ENCODE measurements at places on chromosomes 3 and 15.

- DNase-seq = peak; percentile 28
These were observed 1.3 kb downstream of the CAV3 start for GRCh38 chr3:8734908-8735307.

DNA sequence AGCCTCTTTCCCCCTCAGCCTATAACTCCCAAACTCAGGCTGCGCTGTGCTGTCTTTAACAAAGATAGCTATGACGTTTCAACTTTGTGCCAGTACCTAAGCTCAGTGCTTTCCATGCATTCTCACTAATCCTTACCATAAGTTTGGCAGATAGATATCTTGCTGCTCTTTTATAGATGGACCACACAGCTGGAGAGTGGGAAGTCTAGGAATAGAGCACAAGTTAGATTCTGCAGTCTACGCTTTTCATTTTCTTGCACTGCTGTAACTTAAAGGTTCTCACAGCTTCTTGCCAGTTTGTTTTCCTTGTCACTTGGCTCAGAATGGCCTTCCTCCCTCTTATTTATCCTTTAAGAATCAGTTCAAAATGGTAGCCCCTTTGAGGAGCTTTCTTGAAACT lies 468.8 kb downstream of the CNTN4 start:
- no peak for DNase-seq

GRCh38 chr3:31091748-31092147 lies 197.3 kb upstream of the GADL1 start:
- no peak for DNase-seq

DNA sequence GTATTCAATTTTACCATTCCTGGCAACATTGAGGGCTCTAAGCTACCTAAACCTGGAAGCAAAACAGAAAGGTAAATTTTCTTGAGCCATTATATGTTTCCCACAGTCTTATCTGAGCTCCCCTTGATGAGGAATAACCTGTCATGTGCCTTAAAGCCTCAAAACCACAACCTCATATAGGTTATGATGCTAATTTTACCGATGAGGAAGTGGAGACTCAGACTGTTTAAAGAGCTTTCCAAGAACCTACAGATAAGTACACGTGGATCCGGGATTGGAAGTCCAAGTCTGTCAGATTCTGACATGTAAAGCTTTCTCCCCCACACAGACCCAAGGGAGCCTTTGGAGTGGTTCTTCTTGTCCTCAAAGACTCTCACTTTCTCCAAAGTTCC lies 140.5 kb downstream of the SEMA6D start:
- no peak for DNase-seq

DNA sequence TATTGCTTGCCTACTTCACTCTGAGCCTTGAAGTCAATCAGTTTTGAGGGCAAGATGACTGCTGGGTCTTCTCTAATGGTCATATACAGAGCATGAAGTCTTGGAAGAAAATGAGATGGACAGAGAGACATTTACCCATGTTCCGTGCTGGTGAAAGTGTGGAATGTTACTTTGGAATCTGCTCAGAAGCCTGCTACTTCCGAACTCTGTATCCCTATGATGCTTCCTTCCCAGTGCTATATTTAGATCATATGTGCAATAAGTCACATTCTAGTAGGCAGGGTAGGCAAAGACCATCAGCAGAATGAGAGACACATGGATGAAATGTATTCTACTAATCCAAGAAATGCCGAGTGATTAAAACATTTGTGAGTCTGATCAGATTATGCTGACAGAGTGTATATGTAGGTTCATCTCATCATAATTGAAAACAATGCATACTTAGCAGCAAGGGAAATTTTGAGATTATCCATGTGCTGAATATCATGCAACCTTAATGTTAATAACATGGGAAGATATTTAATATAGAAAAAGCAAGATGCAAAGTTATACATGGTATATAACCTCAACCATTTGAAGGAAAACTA lies 60.5 kb downstream of the RAB7A start:
- DNase-seq = no peak

DNA sequence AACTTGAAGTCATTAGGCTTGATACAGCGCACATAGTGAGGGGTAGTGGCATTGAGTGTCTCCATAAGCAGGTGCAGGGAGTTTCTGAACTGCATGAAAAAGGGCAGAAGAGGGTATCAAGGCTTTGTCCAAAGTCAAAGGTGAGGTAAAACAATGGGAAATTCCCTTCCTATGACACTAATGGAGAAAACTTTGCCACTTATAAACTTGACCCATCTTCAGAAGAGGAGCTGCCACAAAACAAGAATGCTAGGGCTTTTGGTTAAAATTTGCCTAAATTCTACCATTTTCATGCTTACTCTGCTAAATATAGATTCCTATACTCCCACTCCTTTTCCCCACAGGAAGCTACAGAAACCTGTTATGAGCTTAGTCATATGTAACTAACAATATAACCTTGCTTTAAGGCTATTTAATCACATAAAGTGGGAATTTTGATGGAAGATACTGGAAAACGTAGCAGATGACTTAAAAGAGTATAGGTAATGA lies 87.5 kb upstream of the MYO5C start:
- DNase-seq = no peak

- DNase-seq = peak; percentile 38
These were observed 250.5 kb downstream of the SHQ1 start for GRCh38 chr3:72597756-72598195.

DNA sequence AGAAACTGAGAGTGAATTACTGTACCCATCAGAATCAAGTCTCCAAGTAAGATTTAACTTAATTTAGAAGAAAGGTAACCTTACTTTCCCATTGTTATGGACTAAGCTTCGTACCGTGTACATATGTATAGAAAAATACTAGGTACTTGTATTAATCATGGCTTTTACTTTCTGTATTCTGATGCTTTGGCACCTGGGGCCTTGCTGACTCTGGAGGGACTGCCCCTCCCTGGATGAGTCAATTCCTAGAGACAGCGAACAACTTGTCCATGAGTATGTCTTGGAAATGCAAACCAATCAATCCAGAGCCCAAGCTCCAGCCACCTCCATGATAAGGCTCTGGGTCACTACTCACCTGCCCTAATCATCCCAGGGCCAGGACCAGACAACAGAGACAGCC lies 50.0 kb upstream of the DGKG start:
- no peak for DNase-seq

DNA sequence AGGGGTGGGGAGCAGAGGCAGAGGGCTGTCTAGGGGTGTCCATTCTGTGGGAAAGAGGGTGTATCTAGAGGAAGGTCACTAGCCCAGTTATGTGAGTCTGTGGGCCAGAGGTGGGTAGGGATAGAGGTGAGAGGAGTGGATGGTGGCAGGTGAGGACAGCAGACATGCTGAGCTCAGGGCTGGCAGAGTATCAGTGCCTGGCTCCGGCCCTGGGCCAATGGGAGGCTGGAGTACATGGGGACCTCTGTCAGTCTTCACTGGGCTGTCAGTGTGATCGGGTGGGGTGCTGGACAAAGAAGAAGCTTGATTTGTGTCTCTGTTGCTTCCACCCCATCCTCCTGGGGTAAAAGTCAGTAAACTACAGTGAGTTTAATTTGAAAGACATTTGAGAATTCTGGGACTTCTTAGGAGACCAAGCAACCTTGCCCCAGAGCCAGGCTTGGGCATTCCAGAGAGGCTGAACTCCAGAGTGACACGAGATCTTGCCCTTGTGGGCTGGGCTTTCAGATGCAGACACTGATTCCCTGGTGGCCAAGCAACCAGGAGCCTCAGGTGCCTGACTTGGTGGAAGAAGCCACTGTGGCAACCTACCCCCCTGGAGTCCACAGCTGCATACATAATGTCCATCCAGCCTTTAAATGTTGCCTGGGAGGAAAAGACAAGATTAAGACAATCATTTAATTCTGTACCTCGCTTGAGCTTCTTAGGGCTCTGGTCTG lies 60.7 kb downstream of the EXOG start:
- no peak for DNase-seq

DNA sequence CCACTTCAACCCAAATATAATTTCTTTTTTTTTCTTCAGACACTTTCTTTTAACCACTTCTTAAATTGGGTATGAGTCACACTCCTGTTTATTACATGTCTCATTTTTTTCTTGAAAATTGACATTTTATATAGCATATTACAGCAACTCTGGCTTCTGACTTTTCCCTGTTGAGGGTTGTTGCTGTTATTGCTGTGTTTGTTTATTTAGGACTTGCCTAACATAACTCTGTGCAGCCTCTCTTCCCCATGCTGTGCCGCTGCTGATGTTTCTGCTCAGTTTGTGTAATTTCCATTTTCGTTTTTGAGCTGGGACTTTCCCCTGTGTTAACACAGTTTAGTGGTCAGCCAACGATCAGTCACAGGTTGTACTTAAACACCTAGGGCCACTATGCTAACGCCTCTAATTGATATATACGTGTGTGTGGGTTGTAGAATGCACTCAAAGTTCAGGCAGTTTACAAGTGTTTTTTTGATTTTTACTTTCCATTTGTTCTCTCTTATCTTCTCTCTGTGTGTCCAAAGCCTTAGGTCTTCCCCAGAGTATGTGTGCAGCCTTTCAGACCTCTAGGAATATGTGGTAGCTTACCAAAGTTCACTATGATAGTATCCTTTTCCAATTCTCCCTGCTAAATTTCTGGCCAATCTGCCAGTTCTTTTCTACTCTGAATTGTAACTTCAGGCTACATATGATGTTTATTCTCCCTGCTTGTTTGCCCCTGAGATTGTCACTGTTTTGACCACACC lies 337.2 kb downstream of the ZBTB20 start:
- peak; percentile 24 for DNase-seq

GRCh38 chr15:71136159-71136783 lies 21.0 kb downstream of the THSD4 start:
- DNase-seq = peak; percentile 81

DNA sequence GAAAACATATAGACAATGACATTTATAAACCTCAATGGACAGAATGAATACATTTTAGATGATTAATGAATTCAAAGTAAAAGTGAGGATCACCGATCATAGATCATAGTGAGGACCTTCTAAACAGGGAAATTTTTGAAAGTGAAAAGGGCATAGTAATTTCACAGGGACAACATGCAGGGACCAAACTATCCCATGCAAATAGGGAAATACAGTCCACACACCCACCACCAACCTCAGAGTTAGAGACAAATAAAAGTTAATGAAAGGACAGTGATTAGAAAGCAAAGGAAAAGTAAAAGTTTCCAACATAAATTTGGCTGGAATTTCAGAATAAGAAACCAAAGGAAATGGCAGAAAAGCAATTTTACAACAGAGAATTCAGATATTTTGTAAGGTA lies 15.4 kb upstream of the CHRNA7 start:
- no peak for DNase-seq

- DNase-seq = no peak
These were observed 85.9 kb downstream of the AQR start for GRCh38 chr15:34883633-34884032.

DNA sequence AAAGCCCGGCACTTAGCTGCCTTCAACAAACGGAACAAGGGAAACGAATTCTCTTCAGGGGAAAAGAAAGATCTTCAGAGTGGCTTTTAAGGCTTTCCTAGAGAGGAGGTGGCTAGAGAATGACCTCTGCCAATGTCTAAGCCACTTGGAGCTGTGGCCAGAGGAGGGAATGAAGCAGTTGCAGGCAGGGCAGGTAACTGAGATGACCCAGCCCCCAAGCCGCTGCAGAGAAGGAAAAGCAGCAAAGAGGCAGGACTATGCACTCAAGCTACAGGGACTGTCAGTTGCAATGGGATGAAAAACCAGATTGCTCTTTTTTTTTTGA lies 113.5 kb downstream of the SEC22A start:
- DNase-seq = no peak

DNA sequence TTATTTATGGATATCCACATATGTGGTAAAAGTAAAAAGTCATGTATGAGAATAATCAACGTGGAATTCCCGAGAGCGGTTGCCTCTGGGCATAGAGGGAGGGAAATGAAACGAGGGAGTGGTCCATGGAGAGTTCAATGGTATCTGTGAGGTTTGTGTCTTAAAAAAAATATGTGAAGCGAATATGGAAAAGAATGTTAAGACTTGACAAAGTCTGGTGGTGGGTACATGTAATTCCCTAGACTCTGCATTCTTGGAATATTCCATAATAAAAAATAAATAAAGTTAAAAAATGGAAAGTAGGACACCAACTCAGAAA lies 28.4 kb downstream of the FAM43A start:
- DNase-seq = no peak

DNA sequence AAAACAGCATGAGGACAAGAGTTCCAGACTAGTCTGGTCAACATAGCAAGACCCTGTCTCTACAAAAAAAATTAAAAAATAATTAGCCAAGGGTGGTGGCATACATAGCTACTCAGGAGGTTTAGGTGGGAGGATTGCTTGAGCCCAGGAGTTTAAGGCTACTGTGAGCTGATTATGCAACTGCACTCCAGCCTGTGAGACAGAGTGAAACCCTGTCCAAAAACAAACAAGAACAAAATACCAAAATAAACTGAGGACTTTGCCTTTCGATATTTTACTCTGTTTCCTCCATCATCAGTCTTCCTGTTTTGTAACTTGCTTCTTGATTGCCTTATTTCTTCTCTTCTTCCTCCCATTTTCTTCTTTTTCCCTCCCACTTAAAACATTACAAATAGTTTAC lies 504.4 kb downstream of the ROBO1 start:
- DNase-seq = no peak

DNA sequence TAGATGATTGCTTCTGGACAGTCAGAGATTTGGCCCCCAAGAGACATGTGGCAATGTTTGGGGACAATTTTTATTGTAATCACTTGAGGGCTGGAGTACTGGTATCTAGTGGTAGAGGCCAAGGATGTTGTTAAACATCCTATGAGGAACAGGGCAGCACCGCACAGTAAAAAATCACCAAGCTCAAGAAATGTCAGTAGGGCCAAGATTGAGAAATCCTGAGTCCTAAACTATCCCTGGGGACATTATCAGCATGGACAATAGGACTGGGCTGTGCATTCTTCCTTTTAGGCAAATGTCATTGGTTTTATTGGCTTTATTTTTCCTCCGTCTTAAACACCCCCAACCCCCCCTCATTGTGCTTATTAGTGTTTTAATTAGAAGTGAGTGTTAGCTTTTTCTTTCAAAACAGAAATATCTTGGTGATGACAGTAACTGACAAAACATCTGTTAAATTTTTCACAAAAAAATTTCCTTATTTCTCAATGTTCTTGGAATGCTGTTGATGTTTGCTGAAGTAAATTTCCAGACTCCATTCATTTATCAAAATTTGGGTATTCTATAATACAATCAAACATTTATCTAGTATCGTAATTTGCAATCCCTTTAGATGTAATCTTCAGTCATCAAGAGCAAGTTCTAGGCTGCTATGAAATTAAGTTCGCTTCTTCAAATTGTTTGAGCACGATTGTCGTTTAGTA lies 944.4 kb downstream of the VGLL3 start:
- DNase-seq = no peak

GRCh38 chr15:68407141-68407885 lies 24.6 kb downstream of the ITGA11 start:
- peak; percentile 85 for DNase-seq

GRCh38 chr15:57865294-57865693 lies 158.8 kb downstream of the POLR2M start:
- no peak for DNase-seq

All from astrocyte of the hippocampus (primary cell).